ENCODE measurements at places on chromosomes 16 and 17.
A peak's percentile ranks its signal among the peaks of the same experiment; 100 is the strongest.

GRCh38 chr17:49315551-49316257 is 46.3 kb downstream of the ZNF652 start:
- peak; percentile 78 for DNase-seq

- DNase-seq = no peak
Observed at GRCh38 chr17:71667661-71668060, 453.2 kb upstream of the SOX9 start.

GRCh38 chr17:72056727-72057290 is 64.0 kb upstream of the SOX9 start:
- no peak for DNase-seq

DNA sequence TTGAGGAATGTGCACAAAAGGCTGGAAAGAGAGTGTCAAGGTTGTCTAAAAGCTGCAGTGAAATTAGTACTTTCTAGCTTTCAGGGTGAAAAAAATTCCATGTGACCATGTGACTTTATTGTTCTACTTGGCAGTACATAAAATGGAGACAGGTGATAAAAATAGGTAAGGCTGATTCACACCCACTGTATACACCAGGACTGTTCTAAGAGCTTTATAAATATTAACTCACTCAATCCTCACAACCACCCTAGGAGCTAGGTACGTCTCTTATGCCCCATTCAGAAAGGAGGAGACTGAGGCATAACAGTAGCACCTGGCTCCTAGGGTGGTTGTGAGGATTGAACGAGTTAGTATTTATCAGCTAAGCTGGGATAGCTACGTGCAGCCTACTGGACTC is 28.2 kb upstream of the DNAH17 start:
- no peak for DNase-seq

DNA sequence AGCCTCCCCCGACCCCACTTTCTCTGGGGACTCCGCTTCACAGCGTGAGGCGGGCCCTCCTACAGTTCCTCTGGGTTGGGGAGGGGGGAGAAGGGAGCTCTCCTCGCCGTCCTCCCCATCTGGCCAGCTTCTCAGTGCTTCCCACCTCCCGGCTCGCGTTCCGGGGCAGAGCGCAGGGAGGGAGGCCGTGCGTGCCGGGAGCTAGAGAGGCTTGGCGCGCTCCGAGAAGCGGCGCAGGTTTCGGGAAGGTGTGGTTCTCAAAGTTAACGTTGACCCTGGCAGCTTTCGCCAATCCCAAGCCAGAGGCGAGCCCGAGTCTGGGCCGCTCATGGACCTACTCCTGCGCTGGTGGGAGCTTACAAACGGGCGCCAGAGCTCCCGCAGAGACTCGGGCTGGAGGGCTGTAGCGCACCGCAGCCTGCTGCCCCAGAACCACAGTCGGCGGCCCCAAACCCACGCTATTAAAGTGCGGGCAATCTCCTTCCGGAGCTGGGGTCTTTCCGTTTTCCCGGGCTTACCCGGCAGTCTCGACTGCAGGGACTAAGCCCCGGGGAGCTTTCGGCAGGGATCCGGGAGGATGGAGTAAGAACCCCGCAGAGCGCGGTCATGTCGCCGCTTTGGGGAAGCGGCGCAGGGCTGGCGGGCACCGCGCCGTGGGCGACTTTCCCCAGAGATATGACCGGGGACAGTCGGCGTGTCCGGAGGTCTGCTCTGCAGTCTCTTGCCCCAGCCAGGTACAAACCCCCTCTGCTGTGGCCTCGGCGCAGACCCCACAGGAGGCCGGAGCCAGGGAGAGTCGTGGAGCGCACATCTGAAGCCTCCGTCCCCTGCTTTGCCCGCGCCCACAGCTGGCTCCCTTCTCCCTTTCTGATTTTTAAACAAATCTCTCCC is 787 bp downstream of the CDH11 start:
- DNase-seq = peak; percentile 7

- DNase-seq = no peak
Observed at GRCh38 chr17:67421869-67422273, 44.8 kb downstream of the PITPNC1 start.

DNA sequence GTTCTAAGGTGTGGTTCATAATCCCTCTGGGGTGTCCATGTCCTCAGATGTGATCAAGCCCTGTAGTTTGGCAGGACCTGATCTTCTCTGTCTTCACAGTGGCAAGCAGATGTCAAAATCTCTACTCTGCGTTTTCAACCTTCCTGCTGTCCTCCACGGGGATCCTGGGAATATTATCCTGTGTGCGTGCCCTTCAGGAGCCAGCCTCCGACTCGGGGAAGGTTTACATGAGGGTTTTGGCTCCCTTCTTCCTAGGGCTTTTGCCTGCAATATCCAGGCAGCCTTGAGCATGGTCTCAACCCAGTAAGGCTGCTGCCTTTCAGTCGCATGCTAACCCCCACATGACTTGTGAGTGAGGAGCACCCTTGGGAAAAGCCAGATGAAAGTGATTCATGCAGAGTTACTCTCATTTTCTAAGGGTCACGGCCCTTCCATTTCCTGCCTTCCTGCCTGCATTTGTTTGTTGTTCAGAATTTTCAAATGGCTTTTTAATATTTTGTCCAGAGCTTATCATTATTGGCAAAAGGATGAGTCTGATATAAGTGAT is 202.2 kb upstream of the CHMP6 start:
- DNase-seq = peak; percentile 44

DNA sequence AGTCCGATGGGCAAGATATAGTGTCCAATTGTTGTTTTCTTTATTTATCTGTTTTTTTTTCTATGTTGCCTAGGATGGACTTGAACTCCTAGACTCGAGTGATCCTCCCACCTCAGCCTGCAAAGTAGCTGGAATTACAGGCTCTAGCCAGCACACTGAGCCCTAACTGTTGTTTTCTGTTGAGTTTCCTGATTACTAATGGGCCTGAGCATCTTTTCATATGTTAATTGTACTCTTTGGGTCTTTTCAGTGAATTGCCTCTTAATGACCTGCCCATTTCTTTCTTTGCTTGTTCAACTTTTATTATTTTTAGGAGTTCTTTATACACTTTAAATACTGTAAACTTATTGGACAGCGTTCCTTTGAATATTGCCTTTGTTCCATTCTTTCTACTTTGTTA is 213.0 kb downstream of the HS3ST3B1 start:
- DNase-seq = no peak

DNA sequence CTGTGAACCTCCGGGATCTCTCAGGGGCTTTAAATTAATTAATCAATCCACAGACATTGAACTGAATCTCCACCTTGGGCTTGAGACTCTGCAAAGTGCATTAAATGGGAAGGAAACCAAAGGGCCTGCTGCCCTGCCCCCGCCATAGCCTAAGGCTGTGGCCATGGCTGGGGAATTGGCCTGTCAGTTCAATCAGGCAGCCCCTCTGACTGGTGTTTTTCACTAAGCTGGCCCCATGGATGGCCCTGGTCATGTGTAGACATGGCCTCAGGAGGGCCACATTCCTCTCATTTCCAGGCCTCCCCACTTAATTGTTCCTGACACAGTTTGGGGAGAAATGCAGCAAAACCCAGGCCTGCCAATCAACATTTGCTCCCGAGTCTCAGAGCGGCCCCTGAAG is 499.8 kb downstream of the WWOX start:
- DNase-seq = no peak

- no peak for DNase-seq
Observed at GRCh38 chr16:57893217-57893558, 77.7 kb downstream of the CNGB1 start.

GRCh38 chr16:85264752-85265151 is 152.5 kb upstream of the CIBAR2 start:
- DNase-seq = no peak

GRCh38 chr17:81870981-81871386 is at the start of gene ARHGDIA:
ARHGDIA (minus strand) TSS chr17:81871337; CDS start chr17:81869930, 1,407 bp downstream.
- DNase-seq = no peak

DNA sequence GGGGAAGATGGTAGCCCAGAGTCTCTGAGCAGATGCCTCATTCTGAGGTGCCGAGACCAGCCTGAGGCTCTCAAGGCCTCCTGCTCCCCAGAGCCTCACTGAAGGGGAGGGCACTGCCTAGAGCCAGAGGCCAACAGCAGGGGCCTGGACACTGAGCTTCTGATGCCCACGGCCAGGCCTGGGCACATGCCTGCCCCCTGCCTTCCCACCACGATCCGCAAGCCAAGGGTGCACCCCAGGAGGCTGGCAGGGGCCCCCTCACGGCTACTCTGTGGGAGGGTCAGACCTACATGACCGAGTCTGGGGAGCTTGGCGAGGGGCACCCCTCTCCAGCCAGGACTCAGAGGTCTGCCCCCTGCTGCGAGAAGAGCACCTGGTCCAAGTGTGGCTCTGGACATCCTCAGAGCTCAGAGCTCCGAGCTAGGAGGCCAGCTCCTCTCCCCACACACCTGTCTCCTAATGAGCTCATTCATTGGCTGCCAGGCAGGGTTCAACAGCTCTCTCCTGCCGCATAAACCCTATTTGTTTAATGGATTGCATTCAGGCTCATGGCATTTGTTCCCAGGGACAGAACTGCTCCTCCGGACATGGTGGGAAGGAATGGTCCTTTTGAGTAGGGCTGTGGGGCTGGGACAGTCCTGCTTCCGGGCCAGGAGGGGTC is 13.9 kb downstream of the OTOP3 start:
- DNase-seq = no peak

GRCh38 chr17:1769822-1770477 is 8.1 kb downstream of the SERPINF1 start:
- DNase-seq = no peak

DNA sequence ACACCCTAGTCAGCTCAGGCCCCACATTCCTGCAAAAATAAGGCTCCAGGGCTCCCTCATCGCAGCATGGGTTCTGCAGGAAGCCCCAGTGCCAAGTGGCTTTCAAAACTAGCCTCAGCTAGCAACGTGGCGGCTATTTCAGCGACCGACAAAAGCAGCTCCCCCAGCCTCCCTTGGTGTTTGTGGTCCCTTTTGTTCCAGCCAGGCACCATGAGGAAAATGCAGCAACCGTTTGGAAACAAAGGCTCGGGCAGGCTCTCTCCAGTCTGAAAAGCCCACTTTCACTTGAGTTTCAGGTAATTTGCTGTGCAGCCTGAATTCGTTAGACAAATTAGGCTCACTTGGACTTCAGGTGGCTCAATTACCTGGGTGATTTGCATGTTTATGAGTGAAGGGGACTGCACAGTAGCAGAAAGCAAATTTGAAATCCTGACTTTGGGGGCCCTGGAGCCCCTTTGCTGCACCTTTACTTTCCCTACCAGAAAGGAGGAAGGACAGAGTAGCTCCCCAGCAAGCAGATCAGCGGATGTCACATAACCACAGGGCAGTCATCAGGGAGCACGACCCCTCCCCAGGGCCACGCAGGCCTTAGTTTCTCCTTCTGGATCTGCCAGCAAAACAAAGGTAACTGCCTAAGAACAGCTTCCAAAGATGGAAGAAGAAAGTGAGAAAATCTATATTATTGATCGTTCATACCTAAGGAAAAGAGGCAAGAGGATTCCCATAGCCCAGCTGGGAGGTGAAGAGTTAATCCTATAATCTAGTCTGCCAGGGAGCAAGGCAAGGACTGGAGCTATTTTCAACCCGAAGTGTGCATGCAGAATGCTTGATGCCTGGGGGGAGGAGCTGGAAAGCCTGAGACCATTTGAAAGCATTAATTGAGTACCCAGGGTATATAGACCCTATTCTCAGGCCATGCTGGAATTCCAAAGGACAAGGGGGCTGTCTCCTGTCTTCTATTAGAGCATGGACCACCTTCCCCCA is 143.1 kb upstream of the SDK2 start:
- DNase-seq = no peak

DNA sequence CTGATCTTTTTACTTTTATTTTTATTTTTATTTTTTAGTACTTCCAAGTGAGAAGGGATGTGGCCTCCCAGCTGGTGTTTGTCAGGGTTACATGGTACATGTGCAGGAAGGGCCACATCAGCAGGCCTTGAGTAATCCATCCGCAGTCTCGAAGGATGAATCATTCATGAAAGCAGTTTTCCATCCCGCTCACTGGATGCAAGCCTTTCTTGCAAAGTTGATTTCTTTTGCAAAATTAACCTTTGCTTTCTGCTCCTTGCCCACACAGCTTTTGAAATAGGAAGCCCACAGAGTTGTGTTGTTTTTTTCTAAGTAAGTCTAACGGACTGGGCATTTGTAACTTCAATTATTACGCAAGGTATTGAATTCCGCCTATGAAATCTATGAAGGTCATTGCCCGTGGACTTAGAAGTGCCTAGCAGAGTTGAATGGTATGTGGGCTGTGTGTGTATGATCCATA is 157.4 kb downstream of the PRKCA start:
- DNase-seq = no peak

- DNase-seq = peak; percentile 51
Observed at GRCh38 chr16:81841722-81842121, 62.6 kb downstream of the PLCG2 start.

GRCh38 chr16:22948058-22948602 is 134.2 kb downstream of the HS3ST2 start:
- peak; percentile 13 for DNase-seq

GRCh38 chr16:10878644-10879501 is 1.9 kb downstream of the CIITA start:
- peak; percentile 75 for DNase-seq

All from GM10248 (cell line).